AG04449 (cell line): ENCODE measurements at places on chromosomes 11 and 22.

DNA sequence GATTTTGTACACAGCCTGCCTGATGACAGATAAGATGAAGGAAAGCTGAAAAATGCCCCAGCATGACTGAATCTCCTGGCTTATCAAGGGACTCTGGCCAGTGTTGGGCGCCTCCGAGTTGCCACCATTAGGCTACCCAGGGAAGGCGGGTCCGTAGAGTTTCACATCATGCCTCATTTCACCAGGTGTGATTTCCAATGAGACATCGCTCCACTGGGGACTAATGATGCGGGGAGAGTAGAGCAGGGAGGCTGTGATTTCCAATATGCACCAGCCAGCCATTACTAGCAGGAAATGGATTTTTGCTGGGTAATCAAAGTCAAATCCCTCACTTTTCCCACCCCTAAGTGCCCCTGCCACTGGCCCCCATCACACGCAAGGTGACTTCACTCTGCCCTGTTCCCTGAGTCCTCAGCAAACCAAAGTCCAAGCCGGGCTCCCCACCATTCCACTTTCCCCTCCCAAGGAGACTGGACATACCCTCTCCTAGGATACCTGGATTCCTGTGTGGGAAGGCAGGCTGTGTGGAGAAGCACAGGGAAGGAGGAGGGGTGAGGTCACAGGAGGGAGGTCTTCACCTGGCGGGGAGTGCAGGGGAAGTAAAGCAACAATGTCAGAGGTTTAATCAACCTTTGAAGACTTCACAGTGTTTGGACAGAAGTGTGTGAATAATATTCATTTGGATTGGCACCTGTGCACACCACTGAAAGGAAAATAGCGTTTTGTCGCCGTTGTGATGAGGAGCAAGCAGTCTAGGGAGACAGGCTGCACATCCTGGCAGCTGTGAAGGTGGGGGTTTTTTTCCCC is 613.3 kb upstream of the CADM1 start:
- DNase-seq, result no peak

GRCh38 chr11:111089759-111090158 is 155.8 kb upstream of the POU2AF2 start:
- DNase-seq, result no peak

DNA sequence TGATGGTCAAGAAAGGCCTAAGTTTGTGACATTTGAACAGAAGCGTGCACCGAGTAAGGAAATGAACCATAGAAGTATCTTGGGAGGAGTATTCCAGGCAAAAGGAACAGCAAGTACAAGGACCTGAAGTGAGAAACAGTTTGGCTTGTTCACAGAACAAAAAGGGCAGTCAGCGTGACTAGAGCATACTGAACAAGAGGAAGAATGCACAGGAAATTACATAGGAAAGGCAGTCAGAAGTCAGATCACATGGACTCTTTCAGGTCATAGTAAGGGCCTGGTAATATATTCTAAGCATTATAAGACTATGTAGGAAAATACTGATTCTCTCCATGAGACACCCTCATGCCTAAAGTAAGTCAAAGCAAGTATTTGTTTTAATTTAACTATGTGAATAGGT is 52.3 kb upstream of the GAB2 start:
- no peak for DNase-seq

DNA sequence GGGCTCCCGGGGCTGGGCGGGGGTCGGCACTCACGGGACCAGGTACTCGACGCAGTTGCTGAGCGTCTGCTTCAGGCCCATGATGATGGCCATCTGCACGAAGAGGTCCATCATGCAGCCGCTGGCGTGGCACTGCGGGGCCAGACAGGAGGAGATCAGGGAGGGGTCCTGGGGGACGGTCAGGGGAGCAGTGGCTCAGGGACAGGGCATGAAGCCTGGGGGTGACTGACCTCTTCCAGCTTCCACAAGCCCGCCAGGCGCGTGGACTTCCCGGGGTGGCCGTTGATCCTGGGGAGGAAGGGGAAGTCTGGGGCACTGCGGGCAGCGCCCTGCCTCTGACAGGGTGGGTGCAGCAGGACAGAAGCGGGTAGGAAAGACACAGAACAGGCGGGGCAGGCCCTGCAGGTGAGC is 6.1 kb upstream of the SIGIRR start:
- no peak for DNase-seq

DNA sequence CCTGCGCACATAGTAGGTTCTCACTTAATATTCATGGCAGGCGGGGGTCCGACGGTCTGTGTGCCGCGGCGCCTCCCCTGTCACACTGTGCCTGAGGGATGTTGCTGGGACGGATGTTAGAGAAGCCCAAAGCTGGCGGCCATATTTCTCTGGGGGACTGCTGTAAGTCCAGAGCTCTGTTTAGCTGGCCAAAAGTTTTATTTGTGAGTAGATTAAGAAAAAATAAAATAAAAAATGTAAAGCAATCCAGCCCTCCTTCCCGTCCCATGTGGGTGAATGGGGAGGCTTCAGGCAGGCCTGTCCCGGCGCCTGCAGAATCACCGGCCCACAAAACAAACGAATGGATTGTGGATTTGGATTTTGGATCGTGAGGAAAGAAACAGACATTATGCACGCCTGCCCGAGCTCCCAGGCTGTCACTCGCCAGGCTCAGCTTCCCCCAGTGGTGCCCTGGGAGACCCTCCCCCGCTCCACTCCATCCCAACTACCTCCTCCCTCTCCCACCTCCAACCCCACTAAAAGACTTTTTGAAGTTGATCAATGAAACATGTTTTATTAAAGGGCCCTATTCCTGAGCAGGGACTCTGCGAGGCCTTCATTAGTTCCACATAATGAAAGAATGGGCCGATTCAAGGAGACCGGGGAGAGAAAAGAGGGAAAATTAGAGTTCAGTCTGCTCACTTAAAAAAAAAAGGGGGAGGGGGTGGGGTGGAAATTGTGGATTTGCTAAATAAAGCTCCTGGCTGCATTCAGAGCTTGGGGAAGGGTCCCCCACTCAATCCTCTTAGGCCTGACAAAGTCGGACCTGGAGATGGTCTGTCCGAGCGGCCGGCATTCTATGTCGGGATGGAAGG is 20.4 kb upstream of the SCUBE1 start:
- no peak for DNase-seq

DNA sequence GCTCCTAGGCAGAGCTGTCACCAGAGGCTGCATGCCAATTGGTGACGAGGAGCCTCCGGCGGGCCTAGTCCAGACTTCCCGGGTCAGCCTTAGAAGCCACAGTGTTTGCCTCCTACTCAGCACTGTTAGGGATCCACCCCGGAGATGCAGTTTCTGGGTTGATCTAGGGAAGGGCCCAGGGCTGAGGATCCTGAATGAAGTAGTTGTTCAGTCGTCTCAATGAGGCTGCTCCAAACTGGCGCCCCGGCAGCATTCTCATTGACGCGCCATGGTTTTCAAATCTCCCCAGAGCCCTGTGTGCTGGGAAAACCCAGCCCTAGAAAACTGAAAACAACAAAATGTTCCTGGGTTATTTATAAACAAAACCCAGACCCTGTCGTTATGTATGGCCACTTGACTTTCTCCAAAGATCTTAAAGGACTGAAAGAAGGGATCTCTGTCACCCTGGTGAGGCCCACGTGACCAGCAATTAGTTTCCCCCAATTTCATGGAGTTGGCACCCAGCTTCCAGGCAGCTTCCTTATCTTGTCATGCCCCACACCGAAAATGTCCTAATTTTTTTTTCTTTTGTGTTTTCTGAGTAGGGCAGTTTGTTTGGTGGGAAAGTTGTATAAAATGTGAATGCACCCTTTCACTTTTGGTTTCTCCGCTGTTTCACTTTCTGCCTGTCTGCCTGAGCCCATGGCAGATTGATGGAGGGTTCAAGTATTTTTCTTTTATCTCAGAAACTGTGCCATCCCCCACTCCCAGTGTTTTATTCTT is 2.0 kb upstream of the EHD1 start:
- no peak for DNase-seq

GRCh38 chr11:12123273-12123672 is 12.9 kb downstream of the MICAL2 start:
- no peak for DNase-seq

GRCh38 chr11:68524681-68525080 is 64.1 kb downstream of the PPP6R3 start:
- DNase-seq, result no peak

- no peak for DNase-seq
Measured at GRCh38 chr22:30043161-30043560, 37.1 kb upstream of the HORMAD2 start.

GRCh38 chr11:72821920-72822799 is 7.9 kb downstream of the ATG16L2 start:
- no peak for DNase-seq

DNA sequence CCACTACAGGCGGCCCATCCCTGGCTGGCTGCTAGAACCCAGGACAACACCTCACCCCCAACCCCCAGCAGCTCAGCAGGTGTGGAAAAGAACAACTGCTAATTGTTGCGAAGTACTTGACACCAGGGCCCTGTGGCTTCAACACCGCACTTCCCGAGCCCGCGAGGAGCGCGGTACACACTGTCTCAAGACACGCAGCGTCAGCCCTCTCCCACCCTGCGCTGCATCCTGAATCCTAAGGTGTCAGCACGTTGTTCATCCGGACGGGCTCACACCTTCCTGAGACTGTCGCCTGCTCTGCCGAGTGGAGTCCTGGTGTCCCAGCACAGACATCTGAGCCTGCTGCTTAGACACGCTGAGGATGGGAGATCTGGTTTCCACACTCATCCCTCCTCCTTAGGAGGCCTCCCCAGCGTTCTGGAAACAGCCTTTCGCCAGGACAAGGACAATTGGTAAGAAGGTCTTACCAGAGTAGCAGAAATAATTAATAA is 1336.2 kb downstream of the BRD1 start:
- DNase-seq, result no peak
